ENCODE measurements at places on chromosomes 13 and 19. TPM values are rescaled to one million over a fixed set of nuclear protein-coding genes. Genes with fewer than 3 reads are reported as not detected.

The ZNF709 gene
- total RNA-seq = 2.1 TPM

The PPP2R1A gene
- 301 TPM for total RNA-seq

The SIX5 gene
- total RNA-seq = 14.5 TPM

The CDX2 gene
- not detected for total RNA-seq

The CRTC1 gene
- total RNA-seq = 1.4 TPM

The CCDC122 gene
- total RNA-seq = 8.1 TPM

The SRRM5 gene
- not detected for total RNA-seq

The EXOC3L2 gene
- 0.34 TPM for total RNA-seq

The TMEM59L gene
- total RNA-seq = 5.2 TPM

The PTPRH gene
- total RNA-seq = 18.4 TPM

The MYH14 gene
- total RNA-seq = 2.8 TPM

The KPTN gene
- 3.0 TPM for total RNA-seq

The ZNF554 gene
- total RNA-seq = 4.8 TPM

All from A172 (cell line).